ENCODE measurements at places on chromosomes 3 and 15.

GRCh38 chr3:127823426-127823857, 1.1 kb upstream of the MGLL start:
- no peak for DNase-seq

- DNase-seq = no peak
These were observed 25.8 kb downstream of the FAM98B start for GRCh38 chr15:38479756-38480155.

DNA sequence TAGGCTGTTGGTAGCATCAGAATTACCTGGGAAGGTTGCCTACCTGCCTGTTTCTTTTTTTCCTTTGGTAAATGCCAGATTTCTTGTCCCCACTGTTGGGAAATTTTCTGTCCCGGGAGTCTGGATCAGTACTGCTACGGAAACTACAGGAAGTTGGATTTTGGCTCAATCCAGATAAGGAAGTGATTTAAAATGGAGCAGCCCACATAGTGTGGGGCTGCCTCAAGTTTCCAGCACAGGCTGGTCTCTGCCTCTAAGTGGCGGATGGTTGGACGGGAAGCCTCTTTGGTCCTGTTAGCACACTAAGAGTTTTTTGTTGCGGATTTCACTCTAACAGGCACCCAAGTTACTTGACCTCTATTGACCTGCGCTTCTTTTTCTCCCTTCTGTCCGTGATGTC, 54.7 kb downstream of the EEFSEC start:
- no peak for DNase-seq

- no peak for DNase-seq
These were observed 19.0 kb downstream of the NUP210 start for GRCh38 chr3:13401149-13401548.

GRCh38 chr3:86420990-86421739, 569.8 kb downstream of the VGLL3 start:
- no peak for DNase-seq

DNA sequence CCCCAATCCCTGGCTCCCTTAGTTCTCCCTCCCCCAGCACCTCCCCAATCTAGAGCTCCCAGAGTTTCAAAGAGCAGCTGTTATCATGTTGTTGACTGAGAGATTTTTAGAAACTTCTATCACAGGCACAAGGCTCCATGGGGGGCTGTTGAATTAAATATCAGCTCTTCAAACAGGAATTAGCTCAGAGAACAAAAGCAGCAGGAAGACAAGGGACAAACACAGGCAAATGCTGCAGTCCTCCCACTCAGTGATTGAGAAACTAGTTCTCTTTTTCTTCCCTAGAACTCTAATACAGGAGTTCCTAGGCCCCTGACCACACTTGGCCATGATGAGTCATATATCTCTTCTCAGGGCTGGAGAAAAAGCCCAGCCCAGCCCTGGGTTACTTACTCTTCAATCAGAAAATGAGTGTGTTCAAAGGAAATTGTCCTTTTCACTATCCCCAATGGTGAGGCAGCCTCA, 262.1 kb downstream of the IGSF11 start:
- DNase-seq = no peak

DNA sequence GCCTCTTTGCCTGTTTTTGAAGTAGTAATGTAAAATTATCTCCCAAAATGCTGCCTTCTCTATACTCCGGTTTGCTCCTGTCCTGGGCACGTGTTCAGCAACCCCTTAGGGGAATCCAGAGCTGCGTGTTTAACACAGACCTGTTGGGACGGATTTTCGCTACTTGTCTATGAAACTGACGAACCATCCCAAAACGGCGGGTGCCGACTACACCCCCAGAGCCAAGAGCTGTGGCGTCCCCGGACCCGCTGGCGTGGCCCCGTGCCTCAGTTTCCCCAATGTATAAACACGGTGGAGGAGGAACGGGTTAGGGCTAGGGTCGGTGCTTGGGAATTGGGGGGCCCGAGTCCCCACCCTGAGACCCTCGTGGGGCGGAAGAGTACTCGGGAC, 473 bp downstream of the FHIT start:
- DNase-seq = no peak

- DNase-seq = no peak
These were observed 26.8 kb downstream of the RHCG start for GRCh38 chr15:89469426-89470096.

DNA sequence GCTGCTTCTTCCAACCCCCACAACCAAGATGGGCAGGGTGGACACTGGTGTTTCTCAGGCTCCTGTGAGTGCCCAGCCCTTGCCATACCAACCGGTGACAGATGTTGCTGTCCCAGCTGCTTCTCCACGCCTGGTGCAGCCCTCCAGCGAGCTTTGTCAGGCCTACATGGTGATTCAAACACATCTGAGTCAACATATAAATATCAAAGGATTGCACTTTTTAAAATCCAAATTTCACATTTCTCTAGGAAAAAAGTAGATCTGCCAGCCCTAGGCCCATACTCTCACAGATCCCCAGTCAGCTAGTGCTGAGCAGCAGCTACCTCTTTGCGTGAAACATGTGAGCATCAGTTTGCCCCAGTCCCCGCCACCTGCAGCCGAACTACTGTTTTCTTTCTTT, 52.7 kb downstream of the RPN1 start:
- no peak for DNase-seq

DNA sequence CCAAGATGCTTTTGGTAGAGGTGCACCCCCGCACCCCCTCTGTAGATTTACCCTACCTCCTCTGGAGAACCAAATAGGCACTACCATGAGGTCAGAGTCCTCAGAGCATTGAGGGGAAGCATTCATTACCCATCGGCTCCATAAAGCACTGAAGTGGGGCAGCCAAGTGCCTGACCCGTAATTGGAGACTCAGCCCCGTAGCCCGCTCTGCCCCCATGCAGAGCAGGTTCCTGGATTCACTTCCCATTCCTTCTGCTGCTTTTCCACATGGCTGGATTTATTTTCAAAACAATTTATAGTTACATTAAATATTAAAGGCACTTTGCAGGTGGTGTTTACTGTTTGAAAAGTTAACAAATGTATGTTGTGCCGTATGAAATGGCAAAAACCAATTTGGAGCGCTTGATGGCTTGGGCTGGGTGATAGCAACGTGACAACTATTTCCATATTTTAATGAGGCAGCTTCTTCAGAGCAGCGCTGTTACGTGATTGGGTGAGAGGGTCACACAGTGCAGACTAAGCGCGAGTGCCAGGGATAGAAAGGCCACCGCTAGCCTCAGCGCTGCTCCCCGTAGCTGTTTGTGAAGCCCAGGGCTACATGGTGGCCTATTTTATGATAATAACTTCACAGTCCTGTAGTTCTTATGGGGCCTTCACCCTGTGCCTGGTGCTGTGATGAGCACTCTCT, 373.8 kb upstream of the PROK2 start:
- no peak for DNase-seq

- no peak for DNase-seq
These were observed 65.9 kb downstream of the HACD2 start for GRCh38 chr3:123518892-123519485.

GRCh38 chr3:115272036-115272824, 125.1 kb upstream of the ZBTB20 start:
- no peak for DNase-seq

- no peak for DNase-seq
These were observed 8.3 kb downstream of the POU1F1 start for GRCh38 chr3:87267953-87268645.

DNA sequence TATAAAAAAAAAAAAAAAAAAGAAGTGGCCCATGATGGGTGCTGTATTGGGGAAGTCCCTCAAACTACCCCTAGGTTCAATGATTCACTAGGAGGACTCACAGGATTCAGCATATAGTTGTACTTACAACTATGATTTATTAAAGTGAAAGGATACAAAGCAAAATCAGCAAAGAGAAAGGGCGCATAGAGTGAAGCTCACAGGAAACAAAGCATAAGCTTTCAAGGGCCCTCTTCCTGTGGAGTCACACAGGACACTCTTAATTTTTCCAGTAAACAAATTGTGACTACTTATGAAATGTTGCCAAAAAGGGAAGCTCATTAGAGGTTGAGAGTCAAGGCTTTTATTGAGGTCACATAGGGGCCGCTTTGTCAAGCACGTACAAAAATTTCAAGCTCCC, 153.7 kb upstream of the GAP43 start:
- DNase-seq = no peak

DNA sequence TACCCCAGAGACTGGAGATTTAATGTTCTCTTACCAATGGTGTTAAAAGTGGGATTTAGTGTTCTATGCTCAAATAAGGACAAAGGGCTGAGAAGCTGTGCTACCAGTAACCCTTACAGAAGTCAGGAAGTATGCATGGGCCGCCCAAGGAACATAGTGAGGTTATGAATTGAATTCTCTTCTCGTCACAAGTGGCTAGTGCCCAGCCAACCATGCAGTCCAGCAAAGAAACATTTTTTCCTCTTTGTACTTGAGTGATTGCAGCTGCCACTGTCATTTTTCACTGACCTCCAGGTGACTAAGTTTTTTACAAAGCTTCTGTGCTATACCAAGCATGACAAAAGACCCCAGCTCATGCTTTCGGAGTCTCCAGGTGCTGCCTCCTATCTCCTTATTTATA, 110.6 kb upstream of the DCBLD2 start:
- DNase-seq = no peak

DNA sequence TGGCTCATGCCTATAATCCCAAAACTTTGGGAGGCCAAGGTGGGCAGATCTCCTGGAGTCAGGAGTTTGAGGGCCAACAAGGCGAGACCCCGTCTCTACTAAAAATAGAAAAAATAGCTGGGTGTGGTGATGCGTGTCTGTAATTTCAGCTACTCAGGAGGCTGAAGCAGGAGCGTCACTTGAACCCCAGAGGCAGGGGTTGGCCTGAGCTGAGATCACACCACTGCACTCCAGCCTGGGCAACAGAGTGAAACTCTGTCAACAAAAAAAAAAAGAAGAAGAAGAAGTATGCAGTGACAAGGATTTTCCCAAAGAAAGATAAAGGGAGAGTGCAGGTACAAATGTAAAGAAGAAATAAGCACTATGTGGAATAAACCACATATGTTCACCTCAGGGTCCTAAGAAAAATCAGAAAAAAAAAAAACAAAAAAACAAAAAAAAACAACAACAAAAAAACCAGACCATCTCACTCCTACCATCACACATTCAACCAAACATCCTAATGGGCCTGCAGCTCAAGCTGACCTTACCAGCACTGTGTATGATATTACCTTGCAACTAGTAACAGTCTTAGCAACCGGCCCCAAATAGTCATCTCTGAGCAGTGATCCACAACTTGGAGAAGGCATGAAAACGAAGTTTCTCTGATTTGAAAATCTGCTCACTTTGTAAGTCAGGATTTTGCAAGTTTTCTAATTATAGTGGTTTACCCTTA, 296.7 kb upstream of the PROK2 start:
- no peak for DNase-seq

- no peak for DNase-seq
These were observed 58.8 kb upstream of the MYZAP start for GRCh38 chr15:57532731-57533447.

DNA sequence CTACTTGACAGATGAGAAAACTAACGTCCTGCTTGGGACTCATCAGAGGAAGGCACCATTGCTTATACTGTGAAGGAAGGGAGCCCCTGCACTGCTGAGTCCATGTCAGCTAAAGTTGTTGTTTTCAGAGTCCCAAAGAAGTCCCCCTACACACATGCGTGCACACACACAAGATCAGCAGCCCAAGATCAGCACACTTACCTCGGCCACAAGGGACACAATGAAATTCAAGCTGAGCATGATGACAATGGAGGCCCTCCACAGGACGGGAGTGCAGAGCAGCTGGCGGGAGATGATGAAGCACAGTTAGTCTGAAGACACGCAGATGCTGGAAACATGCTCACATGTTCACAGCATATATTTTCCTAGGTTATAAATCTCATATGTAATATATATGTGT, 28.6 kb upstream of the ATP13A5 start:
- DNase-seq = no peak

DNA sequence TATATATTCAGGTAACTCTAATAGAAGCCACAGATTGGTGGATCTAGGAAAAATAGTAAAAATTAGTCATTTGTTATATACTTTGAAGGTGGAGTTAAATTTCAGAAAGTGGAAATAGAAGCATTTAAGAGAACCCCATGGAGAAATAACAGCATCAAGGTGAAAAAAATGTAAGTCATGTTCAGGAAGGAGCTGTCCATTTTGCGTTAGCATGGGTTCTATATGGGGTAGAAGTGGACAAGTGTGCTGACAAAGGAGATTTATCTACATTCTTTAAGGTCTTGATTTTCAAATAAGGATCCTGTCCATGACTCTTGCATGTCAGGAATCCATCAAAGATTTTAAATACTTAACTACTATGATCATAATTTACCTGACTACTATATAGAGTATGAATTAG, 50.2 kb upstream of the ROBO1 start:
- no peak for DNase-seq

DNA sequence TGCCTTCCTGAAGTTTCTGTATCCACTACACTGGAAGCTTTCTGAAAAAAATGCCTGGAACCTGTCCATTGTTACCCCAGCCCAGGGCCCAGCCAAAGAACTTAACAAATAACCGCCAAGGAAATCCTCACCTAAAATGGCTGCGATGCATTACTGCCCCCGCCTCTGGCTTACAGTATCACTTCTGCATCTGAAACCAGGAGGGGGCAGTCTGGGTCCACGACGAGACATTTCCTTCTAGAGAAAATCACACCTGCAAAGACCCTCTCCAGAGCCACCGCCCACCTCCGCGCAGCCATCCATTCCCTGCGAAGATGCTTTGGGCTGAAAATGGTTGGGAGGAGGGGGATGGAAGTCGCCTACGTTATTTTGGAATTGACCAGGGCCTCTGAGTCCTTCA, 22.4 kb upstream of the CELF6 start:
- DNase-seq = no peak

DNA sequence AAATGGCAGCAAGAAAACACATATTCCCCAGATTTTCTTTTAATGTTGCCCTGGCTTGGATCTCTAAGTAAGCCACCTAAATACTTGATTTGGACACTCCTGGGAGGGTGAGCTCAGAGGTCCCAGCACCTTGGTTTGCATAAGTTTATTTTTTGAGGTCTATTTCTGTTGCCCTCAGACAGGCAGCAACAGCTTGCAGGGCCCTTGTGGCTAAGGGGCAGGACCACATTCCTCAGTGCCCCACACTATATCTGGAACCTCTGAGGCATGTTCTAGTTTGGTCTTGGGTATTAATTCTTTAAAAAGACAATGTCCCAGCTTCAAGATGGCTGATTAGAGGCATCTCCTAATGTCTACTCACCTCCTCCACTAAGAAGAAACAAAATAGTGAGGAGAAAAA, 57.5 kb downstream of the IGSF11 start:
- no peak for DNase-seq

GRCh38 chr3:105662306-105662705, 206.5 kb downstream of the CBLB start:
- no peak for DNase-seq

DNA sequence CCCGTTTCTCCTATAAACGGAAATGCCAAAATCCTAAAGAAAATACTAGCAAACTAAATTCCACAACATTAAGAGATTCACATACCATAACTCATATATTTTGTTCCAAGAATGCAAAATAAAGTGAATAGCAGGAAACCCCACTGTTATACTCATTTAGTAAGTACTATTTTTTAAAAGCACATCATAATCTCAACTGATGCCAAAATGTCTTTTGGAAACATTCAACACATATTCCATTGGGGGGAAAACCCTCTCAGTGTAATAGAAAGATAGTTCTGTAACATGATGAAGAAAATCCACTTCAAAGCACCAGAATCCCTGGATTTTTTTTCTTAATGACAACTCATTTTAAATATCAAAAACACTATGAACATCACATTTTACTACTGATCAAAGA, 93.0 kb upstream of the EIF1B start:
- DNase-seq = no peak
